Tibial nerve (tissue), 4 donors: ENCODE measurements at places on chromosomes 16 and 17.

DNA sequence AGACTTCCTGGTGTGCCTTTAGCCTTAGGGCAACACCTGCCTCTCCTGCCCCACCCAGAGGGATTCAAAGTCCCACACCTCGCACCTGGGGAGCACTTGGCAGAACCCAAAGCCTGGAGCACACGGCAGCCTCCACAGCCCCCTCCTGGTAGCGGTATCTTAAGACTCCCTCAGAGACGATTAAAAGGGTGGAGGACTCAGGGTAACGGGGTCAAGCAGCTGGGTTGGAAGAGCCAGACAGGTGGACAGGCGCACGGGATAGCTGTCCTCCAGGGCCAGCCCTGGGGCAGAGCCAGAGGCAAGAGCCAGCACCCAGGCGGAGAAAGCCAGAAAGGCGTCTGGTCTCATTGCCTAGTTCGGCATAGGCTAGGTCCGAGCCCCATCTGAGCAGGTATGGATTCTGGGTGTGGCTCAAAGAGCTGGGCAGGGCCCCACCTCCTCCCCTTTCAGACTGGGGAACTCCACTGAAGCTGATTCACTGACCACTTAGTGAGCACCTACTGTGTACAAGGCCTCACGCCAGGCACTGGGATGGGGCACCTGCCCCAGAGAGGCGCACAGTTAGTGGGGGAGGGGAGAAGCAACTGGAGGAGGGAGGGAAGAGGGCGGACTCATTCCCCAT is 55.0 kb upstream of the MEAK7 start:
- no peak for DNase-seq

GRCh38 chr17:44906010-44906646 is 6.9 kb upstream of the EFTUD2 start:
- DNase-seq = no peak

DNA sequence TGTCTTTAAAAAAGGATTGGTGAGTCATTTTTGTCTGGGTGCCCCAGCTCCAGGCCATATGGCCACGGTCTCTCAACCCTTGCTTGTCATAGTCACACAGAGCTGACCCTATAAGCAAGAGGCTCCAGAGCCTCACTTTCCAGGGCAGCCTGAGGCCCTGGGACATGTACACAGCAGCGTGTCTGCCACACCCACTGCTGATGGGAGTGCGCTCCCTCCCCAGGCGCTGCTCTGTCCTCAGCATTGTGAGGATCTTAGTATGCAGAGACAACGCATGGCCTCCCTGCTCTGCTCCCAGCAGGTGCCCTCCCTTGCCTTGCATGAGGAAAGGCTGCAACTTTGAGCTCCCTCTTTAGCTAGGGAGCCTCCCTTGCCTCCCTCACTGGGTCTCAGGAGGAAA is 80.8 kb upstream of the CRHR1 start:
- no peak for DNase-seq

DNA sequence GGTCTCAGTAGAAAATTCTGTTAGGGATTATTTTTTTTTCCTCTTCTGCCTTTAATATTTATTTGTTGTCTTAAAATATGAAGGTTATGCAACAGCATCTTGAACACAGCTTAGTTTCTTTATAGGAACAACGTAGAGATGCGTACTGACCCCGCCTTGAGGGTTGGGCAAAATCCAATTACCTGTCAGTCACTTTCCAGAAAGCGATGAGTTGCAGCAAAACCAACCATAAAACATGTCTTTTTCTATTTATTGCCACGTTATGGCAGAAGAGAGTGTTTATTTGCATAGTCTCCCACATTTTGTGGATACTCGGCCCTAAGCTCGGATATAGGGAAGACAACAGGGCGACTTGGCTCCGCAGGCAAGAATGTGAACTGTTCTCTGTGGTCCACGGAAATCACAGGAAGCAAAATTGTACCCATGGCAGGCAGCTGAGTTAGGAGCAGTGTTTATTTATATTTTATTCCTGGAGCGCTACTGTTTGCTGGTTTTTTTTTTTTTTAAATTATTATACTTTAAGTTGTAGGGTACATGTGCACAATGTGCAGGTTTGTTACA is 44.3 kb upstream of the CACNG5 start:
- DNase-seq = no peak

DNA sequence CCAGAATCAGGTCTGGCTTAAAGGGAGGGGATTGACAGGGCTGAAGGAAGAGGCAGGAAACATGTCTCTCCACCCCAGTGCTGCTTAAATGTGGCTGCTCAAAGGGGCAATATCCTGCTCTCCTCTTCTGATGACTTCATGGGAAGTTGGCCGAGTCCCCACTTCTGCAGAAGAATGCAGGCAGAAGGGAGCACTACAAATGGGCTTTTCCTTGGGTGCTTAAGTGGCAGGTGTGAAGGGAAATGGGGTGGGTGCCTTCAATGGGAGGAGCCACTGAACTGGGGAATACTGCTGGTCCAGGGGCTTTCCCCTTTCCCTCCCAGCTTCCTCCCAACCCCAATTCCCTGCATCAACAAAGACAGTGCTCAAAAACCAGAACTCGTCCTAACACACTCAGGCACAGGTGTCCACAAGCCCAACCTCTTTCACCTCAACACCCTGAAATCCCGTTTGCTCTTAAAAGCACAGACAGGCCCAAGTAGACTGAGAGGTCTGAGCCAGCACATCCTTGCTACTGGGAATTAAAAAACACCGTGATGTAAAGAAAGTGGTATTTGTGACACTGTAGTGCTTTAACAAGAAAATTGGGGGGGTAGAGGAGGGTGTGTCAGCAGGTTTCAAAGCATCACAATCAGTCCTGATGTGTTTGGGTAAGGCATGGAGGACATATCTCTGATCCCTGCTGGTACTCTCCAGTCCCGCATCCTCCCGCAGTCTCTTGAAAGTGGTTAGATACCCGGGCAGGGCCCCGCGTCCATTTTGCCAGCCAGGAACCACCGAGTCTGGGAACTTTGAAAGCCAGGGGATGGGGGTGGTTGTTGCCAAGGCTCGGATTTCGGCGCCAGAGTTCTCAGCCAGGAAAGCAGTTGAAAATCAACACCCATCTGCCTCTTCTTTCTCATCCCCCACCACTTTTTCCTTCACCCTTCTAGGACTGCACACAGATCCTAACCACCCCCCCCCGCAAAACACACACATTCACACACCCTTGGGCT is 1.6 kb downstream of the CA10 start:
- no peak for DNase-seq

- no peak for DNase-seq
Measured at GRCh38 chr17:53496356-53496755, 326.4 kb upstream of the KIF2B start.

- DNase-seq = peak; percentile 24
Measured at GRCh38 chr17:45432405-45433158, at the start of gene ARHGAP27. Gene ARHGAP27 (minus strand): TSS chr17:45432870. CDS start chr17:45430279, 2,591 bp downstream.

GRCh38 chr17:78120971-78121800 is 7.4 kb downstream of the TMC6 start:
- no peak for DNase-seq

DNA sequence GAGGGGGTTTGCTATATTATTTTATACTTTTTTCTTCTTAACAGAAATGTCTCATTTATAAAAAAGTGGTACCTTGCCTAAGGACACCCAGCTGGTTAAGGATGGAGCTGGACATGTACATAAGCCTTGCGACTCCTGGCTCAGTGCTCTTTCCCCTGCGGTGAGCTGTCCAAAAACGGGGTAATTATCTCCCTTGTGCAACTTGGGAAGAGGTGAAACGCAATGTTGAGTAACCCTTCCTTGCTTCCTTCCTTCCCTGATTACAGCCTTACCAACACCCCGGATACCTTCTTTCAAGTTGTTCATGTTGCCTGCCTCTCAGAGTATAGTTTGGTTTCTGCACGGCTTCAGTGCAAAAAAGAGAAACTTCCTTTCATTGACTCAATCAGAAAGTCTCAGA is 94.1 kb upstream of the XYLT1 start:
- DNase-seq = no peak

- DNase-seq = no peak
Measured at GRCh38 chr17:40556884-40557414, 8.3 kb downstream of the CCR7 start.

GRCh38 chr17:56596691-56597494 is 3.4 kb downstream of the NOG start:
- DNase-seq = no peak

DNA sequence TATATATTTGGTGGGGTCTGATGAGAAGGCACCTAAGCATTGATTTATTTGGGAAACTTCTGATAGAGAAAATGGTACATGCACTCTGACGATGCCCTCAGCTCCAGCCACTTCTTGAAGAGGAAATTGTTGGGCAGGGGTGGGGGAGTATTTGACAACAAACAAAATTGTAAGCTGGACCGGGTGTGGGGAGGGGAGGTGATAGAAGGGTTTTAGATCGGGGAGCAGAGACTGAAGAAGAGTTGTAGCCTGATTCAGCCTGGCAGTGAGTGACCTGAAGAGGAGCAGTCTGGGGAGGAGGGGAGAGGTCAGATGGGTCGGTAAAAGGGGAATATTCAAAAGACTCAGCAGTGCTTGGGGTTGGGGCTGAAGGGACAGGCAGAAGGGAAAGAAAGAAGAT is 2284.7 kb downstream of the TP53TG3F start:
- DNase-seq = no peak

DNA sequence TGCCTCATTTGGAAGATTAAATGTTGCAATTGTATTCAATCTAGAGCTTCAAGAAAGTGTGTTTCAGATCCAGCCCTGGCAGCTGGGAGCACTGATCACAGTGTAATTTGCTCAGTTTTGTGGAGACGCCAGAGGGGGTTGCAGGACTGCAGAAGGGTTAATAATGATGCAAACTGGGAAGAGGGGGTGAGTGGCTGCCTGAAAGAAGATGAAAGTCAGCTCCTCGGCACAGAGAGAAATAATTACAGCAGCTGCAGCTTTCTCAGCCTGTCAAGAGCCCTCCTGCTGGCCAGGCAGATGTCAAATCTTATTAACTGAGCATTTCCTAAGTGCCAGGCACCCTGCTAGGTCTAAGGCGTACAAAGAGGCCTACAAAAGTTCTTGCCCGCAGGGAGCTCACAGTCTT is 97.7 kb downstream of the ZNF18 start:
- no peak for DNase-seq

- no peak for DNase-seq
Measured at GRCh38 chr16:4038448-4038847, 77.8 kb downstream of the ADCY9 start.

- no peak for DNase-seq
Measured at GRCh38 chr17:16081507-16082087, 82.0 kb downstream of the TTC19 start.

DNA sequence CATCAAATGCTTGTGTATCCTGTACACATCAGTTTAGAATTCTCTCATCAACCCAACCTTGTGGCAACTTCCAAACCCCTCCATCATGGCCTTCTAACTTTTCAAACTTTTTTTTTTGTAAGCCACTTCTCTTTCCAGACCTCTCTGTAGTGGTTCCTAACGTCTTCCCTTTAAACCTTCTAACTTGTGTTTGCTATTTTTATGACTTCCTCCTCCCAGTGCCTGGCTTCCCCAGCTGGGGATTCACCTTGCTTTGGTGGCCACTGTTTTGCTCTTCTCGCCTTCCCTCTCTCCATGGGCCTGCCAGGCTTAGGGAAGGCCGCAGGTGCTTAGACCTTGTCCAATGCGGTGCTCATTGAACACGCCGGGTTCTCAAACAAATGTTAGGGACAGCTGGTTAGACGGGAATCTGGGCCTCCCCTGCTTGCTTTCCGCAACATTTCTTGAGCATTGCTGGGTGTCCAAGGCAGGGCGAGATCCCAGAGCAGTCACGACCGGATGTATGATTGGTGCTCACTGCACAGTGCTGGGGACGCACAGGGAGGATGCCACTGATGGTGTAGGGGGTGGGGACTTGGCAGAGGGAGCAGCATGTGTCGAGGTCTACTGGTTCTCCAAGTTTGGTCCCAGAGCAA is 1.1 kb upstream of the XYLT2 start:
- no peak for DNase-seq

GRCh38 chr17:28811651-28812090 is 30.9 kb downstream of the FAM222B start:
- DNase-seq = no peak
